Stimulated activated CD4-positive, alpha-beta T cell treated with anti-CD3 and anti-CD28 coated beads, Interleukin-1b, Interleukin-23, amount 100 ng/mL, for 1 hour (primary cell): ENCODE measurements at places on chromosomes 12 and 14.

GRCh38 chr12:124454735-124455134 lies 112.7 kb downstream of the NCOR2 start:
- DNase-seq: no peak

- DNase-seq: no peak
Observed at GRCh38 chr12:108457734-108458361, 57.2 kb upstream of the FICD start.

- DNase-seq: no peak
Observed at GRCh38 chr12:4505376-4505986, 33.2 kb upstream of the RAD51AP1 start.

GRCh38 chr14:61530896-61531295 lies 164.4 kb upstream of the HIF1A start:
- DNase-seq: no peak

GRCh38 chr12:130880411-130880885 lies 8.6 kb downstream of the RAN start:
- no peak for DNase-seq

GRCh38 chr14:64088647-64088964 lies 205.6 kb downstream of the ESR2 start:
- no peak for DNase-seq

DNA sequence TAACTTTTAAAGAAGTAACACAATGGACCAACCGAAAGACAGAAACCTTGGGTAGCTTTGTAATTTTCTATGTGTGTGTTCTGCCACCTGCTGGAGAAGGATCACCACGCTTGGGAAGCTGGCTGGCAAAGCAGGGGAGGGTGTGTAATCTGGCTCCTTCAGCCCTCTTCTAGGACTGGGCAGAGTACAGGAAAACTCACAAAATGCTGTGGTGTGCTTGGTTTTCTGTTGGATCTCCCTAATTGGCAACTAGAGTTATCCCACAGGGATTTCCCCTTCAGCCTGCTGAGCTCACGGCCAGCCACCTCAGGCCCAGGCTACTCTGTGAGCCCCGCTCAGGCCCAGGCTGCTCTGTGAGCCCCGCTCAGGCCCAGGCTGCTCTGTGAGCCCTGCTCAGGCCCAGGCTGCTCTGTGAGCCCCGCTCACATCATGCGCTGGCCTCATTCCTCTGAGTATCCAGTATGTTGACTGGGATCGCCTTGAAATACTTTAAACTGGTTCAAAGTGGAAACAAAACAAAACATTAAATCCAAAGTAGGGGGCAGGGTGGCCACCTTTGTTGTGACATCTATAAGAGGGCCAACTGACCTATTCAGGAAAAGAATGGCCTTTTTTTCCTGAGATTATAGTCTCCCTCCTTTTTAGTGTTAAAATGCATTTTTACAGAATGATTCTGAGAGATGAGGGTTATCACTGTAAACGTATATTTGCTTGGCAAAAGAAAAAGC lies 52.0 kb upstream of the RNU6-8 start:
- DNase-seq: peak; percentile 13

DNA sequence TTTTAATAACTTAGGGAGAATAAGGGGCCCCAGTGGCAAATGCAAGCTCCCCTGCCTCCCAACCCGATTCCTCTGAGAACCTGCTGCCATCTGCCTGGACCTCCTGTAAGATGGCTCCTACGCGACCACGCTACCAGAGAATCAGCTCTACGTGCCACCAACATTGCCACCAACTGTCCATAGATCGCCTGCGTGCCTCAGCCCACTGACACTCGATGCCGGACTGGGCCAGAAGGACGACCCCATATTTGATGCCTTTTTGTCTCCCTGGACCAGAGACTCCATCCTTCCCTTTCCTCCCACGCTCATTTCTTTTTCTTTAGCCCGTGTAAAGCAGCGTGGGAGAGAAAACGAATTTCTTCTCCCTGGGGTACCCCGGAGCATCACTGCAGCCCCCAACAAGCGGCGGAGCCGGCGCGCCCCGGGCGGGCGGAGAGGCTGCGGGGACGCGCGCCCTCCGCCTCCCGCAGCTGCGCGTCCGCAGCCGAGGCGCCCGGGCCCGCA lies 565 bp upstream of the KLHL42 start:
- DNase-seq: no peak

- no peak for DNase-seq
Observed at GRCh38 chr14:103510724-103511693, 11.6 kb downstream of the CKB start.

GRCh38 chr12:53492188-53492587 lies 7.1 kb downstream of the MAP3K12 start:
- DNase-seq: no peak

GRCh38 chr12:110930348-110931314 lies 10.3 kb upstream of the MYL2 start:
- DNase-seq: no peak

GRCh38 chr12:116186482-116187150 lies 90.9 kb downstream of the MED13L start:
- DNase-seq: no peak

GRCh38 chr12:4450551-4451112 lies 5.0 kb upstream of the FGF6 start:
- DNase-seq: no peak

GRCh38 chr12:28794211-28794610 lies 354.9 kb upstream of the FAR2 start:
- no peak for DNase-seq

DNA sequence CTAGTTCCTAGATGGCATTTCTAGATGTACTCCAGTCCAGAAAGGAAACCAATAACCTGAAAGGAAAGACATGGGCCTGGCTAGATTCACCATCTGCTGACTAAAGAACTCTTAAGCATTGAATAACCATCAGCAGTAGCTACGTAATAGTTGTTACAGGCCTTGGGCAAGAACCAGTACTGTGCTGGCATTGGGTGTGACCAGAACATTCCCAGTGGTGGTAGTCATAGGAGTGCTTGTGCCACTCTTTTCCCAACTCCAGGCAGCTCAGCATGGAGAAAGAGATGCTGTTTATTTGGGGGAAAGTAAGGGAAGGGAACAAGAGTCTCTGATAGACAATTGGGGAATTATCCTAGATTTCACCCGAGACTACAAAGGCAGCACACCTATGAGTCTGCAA lies 333.3 kb downstream of the SLC16A7 start:
- no peak for DNase-seq

DNA sequence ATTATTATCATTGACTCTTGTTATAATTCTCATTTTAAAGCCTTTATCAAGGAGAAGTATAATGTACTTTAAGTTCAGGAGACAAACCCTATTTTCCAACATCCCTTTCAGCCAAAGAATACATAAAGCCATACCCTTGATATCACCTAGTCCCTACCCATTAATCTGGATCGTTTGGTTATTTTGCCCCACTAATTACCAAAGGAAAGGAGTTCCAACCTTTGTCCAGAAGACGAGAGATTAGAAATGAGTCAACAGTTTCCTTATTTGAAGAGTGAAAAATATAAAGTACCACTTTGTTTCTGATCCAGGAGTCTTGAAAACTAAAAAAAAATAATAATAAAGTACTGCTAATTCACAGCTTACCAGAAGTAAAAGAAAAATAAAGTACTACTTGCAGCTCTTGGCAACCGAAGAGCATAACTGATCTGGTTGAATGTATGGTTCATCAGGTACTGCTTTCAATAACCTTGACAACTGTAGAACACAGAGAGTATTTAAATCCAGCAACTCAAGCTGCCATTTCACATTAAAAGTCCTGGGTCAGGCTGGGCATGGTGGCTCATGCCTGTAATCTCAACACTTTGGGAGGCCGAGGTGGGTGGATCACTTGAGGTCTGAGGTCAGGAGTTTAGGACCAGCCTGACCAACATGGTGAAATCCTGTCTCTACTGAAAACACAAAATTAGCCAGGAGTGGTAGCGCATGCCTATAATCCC lies 33.7 kb downstream of the LIMA1 start:
- DNase-seq: no peak

- no peak for DNase-seq
Observed at GRCh38 chr12:109131154-109132050, 15.0 kb downstream of the ACACB start.

- no peak for DNase-seq
Observed at GRCh38 chr12:10235761-10236631, 23.3 kb downstream of the GABARAPL1 start.

DNA sequence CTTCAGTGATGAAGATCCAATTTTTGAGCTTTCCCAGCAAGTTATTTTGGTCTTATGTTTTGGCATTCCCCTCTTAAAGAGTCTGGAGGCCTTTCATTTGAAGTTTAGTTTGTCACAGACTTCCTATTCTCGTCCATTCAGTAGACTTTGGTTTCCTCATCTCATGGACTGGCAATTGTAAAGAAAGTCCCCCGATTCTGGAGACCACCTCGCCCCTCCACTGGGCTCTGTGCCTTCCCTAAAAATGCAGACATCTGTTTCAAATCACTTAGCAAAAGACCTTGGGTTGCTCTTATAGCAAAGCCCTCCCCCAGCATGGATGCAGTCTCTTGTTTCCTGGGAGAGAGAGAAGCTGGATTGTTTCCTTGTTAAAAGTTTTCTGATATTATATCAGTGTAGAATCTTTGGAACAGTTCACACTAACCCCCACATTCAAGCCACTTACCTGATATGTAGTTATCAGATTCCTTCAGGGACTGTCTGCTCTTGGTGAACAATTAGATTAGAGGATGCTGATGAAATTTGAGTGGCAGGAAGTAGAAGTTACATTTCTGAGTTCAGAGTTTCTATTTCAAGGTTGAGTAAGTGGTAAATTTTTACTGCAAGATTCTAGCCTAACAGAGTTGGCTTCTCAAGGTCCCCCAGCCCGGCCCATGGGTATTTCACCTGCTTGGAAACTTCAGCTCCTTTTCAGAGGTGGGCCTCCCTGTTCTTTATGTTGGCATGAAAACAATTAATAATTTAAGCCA lies 56.3 kb downstream of the PLXNC1 start:
- DNase-seq: no peak

GRCh38 chr14:38197784-38198335 lies 9.8 kb upstream of the SSTR1 start:
- no peak for DNase-seq

GRCh38 chr14:69090187-69090789 lies 62.6 kb downstream of the DCAF5 start:
- no peak for DNase-seq

- no peak for DNase-seq
Observed at GRCh38 chr12:94255006-94255405, 106.6 kb downstream of the PLXNC1 start.

- DNase-seq: no peak
Observed at GRCh38 chr12:86959766-86960458, 703.7 kb upstream of the MGAT4C start.

DNA sequence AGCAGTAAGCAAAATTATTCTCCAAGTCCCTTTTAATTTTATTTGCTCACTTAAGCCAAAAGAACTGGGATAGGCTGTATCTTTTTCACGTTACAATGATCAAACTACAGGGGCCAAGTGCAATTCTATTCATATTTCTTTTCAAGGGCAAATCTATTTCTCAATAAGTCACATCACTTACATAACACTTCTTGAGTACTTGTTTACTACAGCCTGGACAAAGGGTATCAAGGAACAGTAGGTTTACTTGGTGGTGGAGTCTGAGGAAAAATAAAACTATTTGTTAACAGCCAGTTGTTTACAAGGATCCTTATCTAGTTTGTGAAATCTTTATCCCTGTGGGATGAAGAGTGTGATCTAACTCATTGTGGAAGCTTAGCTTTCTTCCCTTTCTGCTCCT lies 72.1 kb downstream of the PDE3A start:
- no peak for DNase-seq

GRCh38 chr14:85380881-85381280 lies 149.1 kb upstream of the FLRT2 start:
- DNase-seq: no peak

DNA sequence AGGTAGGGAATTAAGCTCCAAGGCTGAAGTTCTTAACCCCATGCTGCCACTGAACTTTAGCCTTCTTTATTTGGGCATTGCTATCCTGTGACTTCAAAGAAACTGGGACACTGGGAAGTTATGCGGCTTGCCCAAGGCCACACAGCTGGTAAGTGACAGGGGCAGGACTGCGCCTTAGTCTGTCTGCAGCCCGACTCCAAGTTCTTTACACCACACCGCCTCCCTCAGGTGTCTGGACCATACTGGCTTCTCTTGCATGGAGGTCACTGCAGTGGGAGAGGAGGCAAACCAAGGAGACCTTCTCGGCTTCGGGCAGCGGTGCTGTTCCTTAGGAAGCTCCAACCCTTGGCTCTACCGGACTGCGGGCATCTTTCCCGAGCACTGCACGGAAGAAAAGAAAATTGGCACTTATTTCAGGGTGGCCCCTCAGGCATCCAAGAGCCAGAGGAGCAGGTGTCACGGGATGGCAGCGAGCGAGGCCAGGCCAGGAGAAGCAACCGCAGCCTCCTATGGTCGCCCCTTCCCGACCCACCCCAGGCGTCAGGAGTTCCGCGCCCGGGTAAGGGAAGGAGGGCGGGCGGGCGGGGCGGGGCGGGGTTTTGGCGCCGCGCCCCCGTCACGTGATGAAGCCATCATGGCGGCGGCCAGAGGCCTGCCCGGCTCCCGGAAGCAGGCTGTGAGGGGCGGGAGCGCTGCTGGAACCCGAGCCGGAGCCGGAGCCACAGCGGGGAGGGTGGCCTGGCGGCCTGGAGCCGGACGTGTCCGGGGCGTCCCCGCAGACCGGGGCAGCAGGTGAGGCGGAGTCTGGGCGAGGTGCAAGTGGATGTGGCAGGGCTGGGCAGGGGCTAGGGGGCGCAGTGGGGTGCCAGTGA lies 16.4 kb upstream of the ESPL1 start:
- DNase-seq: no peak

- no peak for DNase-seq
Observed at GRCh38 chr14:104926619-104927431, 2.1 kb downstream of the PLD4 start.

- no peak for DNase-seq
Observed at GRCh38 chr14:85079842-85080730, 449.9 kb upstream of the FLRT2 start.

- no peak for DNase-seq
Observed at GRCh38 chr12:125389061-125389697, 323.9 kb downstream of the AACS start.

DNA sequence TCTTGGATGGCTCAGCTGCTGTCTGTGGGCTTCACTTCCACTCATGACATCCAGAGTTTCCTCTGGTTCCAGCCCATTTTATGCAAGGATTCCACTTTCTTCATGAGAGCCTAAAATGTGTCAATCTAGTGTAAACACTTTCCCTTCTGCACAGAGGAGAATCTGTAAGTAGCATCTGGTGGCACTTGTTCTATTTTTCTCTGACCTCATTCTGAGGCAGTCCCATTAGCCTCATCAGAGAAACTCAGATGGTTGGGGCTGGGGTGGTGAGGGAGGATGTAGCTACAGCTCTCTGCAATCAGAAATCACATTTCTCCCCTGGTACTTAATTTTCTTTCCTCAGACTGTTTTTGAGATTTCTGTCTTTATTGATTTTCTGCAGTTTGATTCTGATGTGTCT lies 81.6 kb downstream of the PRMT8 start:
- no peak for DNase-seq

- no peak for DNase-seq
Observed at GRCh38 chr12:120416490-120417216, 21.3 kb upstream of the COX6A1 start.
